ENCODE measurements at places on chromosomes 4 and X. TPM values are rescaled to one million over a fixed set of nuclear protein-coding genes. Genes with fewer than 3 reads are reported as not detected.

The USP38 gene
- 25.9 TPM for total RNA-seq

The P2RY4 gene
- total RNA-seq = 0.15 TPM

The FHDC1 gene
- total RNA-seq = 0.05 TPM

The SYN1 gene
- 0.18 TPM for total RNA-seq

The PRDM8 gene
- total RNA-seq = 18.9 TPM

The TRIM60 gene
- total RNA-seq = not detected

The REPS2 gene
- 0.10 TPM for total RNA-seq
